ENCODE measurements at places on chromosomes 1 and 21. TPM values are rescaled to one million over a fixed set of nuclear protein-coding genes. Genes with fewer than 3 reads are reported as not detected.

The KRTAP6-1 gene
- total RNA-seq: not detected

The KRTAP13-2 gene
- not detected for total RNA-seq

The KRTAP19-3 gene
- not detected for total RNA-seq

The TAS1R1 gene
- total RNA-seq: 0.49 TPM

The CAPN8 gene
- total RNA-seq: not detected

The ABCA4 gene
- total RNA-seq: 2.4 TPM

The CRYBG2 gene
- total RNA-seq: not detected

The FAM177B gene
- total RNA-seq: not detected

The TCHHL1 gene
- not detected for total RNA-seq

The RUNX3 gene
- 12.3 TPM for total RNA-seq

The S100A16 gene
- total RNA-seq: 225 TPM

The DNAJC6 gene
- total RNA-seq: 37.3 TPM

The CSF1 gene
- total RNA-seq: 161 TPM

The GIPC2 gene
- total RNA-seq: under 0.01 TPM

The RUNX1 gene
- 62.6 TPM for total RNA-seq

The SEMA4A gene
- total RNA-seq: 0.97 TPM

The LCA5L gene
- 0.97 TPM for total RNA-seq

The DNAH14 gene
- total RNA-seq: 21.3 TPM

The FAM3B gene
- total RNA-seq: not detected

The FBXO2 gene
- 1.8 TPM for total RNA-seq

The DNAJC28 gene
- 1.5 TPM for total RNA-seq

The CYP4A11 gene
- total RNA-seq: not detected

The CHIT1 gene
- total RNA-seq: not detected

The TMOD4 gene
- 1.6 TPM for total RNA-seq

The TSPEAR gene
- total RNA-seq: not detected

The OR2T29 gene
- not detected for total RNA-seq

The PTPN22 gene
- total RNA-seq: 1.7 TPM

The AMY1A gene
- not detected for total RNA-seq

The PRKAB2 gene
- total RNA-seq: 17.5 TPM

The MAP3K6 gene
- total RNA-seq: 60.8 TPM

The DNAI4 gene
- total RNA-seq: 11.0 TPM

The CDC7 gene
- 3.9 TPM for total RNA-seq

The IGFN1 gene
- not detected for total RNA-seq

The APOBEC4 gene
- total RNA-seq: not detected

The DDAH1 gene
- total RNA-seq: 154 TPM

The BEND5 gene
- total RNA-seq: 0.32 TPM

The LCE3A gene
- not detected for total RNA-seq

The SASS6 gene
- 1.8 TPM for total RNA-seq

The SPRR3 gene
- not detected for total RNA-seq

The LAMB3 gene
- total RNA-seq: 4.5 TPM

The SLC45A1 gene
- total RNA-seq: 1.3 TPM

The S100A3 gene
- total RNA-seq: 6.3 TPM

The FCAMR gene
- total RNA-seq: not detected

The PDE9A gene
- 0.49 TPM for total RNA-seq

The SZRD1 gene
- 90.2 TPM for total RNA-seq

The ARMH1 gene
- 0.97 TPM for total RNA-seq

The KCNC4 gene
- 1.6 TPM for total RNA-seq

The LAX1 gene
- not detected for total RNA-seq

The FCRL5 gene
- total RNA-seq: not detected

The TFF2 gene
- total RNA-seq: not detected

The TGFB2 gene
- 17.0 TPM for total RNA-seq
